CD4-positive, alpha-beta T cell (primary cell): ENCODE measurements at places on chromosomes 7 and 10. TPM values are rescaled to one million over a fixed set of nuclear protein-coding genes. Genes with fewer than 3 reads are reported as not detected.

TAS2R3 gene
- total RNA-seq = 0.31 TPM

PFKP gene
- total RNA-seq = 38.9 TPM

ASIC3 gene
- total RNA-seq = 13.8 TPM

VPS37D gene
- 0.81 TPM for total RNA-seq

ECHDC3 gene
- total RNA-seq = 1.6 TPM

CLCN1 gene
- total RNA-seq = not detected

METTL27 gene
- total RNA-seq = 2.1 TPM

TMEM139 gene
- total RNA-seq = 0.20 TPM

GDF2 gene
- not detected for total RNA-seq

GSTO2 gene
- 1.2 TPM for total RNA-seq

NPC1L1 gene
- not detected for total RNA-seq

CYP3A7 gene
- total RNA-seq = not detected

SFRP4 gene
- total RNA-seq = not detected

CFTR gene
- total RNA-seq = not detected

PTPN20 gene
- total RNA-seq = 2.5 TPM

TACR2 gene
- total RNA-seq = not detected

ATXN7L1 gene
- total RNA-seq = 27.3 TPM

TRIP6 gene
- total RNA-seq = 6.1 TPM

GBX1 gene
- total RNA-seq = not detected

SEMA3A gene
- total RNA-seq = 0.60 TPM

IL6 gene
- total RNA-seq = not detected

TFPI2 gene
- not detected for total RNA-seq

EPO gene
- total RNA-seq = not detected

ZNF92 gene
- total RNA-seq = 29.7 TPM

SLC35G1 gene
- 3.1 TPM for total RNA-seq

GNGT1 gene
- total RNA-seq = not detected

OR6B1 gene
- not detected for total RNA-seq

RPEL1 gene
- not detected for total RNA-seq

PILRA gene
- 5.3 TPM for total RNA-seq

DDIT4 gene
- 427 TPM for total RNA-seq

PAOX gene
- 2.6 TPM for total RNA-seq

SLC26A5 gene
- not detected for total RNA-seq

PAPOLB gene
- total RNA-seq = not detected

IFIT1B gene
- 0.11 TPM for total RNA-seq
